Activated naive CD4-positive, alpha-beta T cell (primary cell): ENCODE measurements at places on chromosomes 5 and 9.

- no peak for DNase-seq
These were observed 37.9 kb downstream of the SLC27A6 start for GRCh38 chr5:129003232-129003631.

GRCh38 chr9:129344641-129345495 lies 166.8 kb upstream of the IER5L start:
- DNase-seq: no peak

DNA sequence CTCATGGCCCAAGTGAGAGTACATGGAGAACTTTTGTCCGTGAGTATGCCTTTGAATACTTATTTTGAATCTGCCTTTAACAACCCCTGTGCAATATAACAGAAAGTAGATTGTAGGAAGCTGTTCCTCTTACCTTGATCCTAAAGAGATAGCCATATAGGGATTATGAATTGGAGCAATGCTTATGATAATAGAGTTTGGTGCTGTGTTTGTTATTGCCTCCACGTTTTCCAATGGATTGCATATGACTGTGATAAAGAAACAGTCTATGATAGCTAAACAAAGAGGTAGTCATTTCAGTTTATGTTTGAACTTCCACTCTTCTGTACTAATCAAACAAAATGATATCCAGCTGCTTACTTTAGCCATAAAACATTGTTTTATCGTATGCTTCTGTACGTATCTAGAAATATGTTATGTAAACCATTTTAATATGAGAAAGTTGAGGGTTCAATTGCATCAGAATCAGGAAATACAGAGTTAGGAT lies 199.6 kb upstream of the RGMB start:
- DNase-seq: no peak

GRCh38 chr5:58542709-58543108 lies 40.2 kb upstream of the RAB3C start:
- no peak for DNase-seq

GRCh38 chr9:14864309-14864708 lies 45.9 kb downstream of the FREM1 start:
- DNase-seq: no peak

- no peak for DNase-seq
These were observed 81.7 kb downstream of the PDE8B start for GRCh38 chr5:77292026-77292757.

GRCh38 chr5:1074816-1075554 lies 36.9 kb downstream of the SLC12A7 start:
- no peak for DNase-seq

DNA sequence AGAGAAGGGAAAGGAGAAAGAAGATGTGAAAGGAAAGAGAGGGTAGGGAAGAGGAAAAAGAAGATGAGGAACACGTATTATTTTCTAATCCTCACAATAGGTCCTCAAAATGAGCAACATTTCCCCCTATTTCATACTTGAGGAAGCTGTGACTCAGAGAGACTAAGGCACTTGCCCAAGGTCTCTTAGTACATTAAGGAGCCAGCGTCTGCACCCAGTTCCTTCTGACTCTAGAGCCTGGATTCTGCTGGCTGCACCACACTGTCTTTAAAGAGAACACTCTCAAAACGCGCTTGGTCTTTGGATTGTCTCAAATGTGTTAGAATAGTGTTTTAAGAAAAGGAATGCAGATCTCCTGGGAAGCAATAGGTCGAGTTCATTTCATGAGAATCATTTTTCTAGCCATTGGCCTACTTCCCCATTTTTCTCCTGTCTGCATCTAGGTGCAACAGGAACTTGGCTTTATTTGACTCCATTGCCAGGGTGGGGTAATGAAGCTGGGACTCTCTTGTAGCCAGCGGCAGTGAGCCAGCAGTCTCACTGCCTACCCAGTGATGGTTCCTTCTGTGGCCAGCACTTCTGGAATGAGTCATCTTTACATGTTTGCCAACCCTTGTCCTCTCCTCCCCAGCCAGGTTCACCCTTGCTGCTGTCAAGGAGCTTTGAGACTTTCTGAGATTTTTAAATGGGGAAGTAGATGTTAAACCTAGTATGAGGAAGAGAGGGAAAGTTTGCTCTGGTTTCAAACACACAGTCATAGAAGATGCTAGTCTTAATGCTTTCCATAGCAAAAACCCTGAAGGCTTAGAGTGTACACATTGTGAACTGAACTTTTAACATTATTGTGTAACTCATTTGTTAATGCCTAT lies 82.7 kb downstream of the DOCK8 start:
- no peak for DNase-seq

- DNase-seq: no peak
These were observed 51.4 kb upstream of the NEK6 start for GRCh38 chr9:124206391-124206790.

- DNase-seq: no peak
These were observed 100.7 kb downstream of the GAS1 start for GRCh38 chr9:86846656-86847055.

DNA sequence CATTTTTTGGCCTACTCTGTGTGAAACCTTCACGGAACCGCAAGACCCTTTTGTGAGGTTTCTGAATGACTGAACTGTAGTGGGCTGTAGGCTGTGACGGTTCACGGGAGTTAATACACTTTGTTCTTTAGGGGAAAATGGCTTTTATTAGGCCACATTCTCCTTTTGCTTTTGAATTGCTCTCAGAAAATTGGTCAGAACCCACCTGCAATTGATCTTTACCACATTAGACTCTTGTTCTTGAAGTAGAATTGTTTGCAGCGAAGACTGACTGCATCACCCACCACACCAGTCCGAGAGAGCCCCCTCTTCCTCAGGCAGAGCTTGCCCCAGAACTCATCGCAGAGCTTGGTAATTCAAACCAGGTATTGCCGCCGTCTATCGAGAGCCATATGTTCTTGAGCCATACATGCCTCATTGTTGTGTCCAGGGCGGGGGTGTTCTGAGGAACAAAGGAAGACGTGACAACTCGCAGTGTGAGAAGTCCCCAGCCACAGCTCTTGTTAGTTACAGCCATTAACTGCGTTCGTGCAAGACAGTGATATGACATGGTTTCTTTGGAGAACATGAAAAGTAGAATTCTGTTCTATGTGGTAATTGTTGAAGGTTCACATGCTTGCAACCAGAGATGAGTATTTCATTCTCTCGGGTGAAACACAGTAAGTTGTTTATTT lies 166.4 kb upstream of the OTULINL start:
- no peak for DNase-seq

DNA sequence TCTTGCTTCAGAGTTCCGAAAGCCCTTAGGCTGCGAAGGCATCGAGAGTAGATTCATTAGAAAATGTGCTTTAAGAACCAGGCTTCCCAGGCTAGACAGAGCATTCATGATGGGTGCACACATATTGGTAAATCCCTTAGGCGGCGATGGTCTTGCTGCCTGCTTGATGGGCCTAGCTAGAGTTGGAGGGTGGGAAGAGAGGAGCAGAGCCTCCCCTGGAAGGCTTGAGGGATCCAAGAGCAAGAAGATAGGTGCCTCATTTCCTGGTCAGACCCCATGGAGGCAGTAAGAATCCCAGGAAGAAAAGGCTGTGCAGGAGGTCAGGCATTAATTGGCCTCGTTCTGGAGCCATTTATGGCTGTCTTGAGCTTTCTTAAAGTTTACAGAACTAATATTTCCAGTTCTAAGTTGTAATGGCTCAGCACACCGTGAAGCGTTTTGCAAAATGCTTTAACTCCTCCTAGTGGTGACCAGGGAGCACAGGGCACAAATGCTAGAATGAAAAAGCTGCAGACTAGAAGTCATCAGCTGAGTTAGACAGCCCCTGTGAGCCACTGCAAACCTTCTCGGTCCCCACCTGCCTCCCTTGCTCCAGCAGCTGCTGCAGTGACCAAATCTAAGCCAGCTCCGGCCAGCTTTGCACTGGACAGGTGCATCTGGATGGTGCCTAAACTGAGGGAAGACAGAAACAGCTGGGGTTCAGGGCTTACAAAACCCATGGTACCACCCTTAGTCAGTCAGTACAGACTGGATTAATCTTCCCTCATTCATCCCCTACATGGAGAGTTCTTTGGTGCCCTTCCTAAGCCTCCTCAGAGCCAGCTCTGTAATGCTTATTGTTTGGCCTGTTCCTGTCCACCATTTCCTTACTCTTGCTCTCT lies 14.7 kb downstream of the SLC45A2 start:
- no peak for DNase-seq

DNA sequence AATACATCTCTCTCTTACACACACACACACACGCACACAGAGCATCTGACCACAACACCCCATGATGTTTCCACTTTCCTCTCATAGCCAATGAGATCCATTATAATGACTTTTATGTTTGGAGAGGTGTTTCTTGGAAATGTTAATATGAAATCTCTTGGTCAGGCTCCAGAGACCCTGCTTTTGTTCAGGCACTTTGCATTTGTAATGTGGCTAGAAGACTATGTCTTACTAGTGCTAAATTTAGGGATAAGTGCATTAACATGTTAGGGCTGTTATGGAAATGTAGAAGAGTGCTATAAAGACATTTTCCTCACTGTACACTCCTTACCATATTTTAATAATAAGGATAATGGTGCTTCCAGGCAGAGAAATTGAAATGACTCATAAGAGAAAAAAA lies 3.8 kb downstream of the CDH9 start:
- DNase-seq: no peak

DNA sequence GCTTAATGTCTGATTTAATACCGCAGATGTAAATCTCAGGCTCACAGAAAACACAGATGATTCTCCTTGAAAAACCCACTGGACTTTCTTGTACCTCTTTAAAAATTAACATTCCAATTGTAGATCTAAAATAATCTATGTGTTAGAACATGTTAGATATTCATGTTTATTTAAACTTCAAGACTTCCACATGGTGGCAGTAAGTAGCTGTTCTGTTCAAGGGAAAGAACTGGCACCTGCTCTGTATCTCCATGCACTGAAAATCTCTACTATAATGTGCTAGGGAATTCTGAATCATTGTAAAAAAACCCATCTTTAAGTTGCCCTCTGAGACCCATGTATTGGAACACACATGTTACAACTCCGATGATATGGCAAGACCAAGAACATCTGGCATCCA lies 366.9 kb downstream of the DMRTA1 start:
- no peak for DNase-seq

- no peak for DNase-seq
These were observed 635.8 kb downstream of the PDE4D start for GRCh38 chr5:59257488-59258400.

DNA sequence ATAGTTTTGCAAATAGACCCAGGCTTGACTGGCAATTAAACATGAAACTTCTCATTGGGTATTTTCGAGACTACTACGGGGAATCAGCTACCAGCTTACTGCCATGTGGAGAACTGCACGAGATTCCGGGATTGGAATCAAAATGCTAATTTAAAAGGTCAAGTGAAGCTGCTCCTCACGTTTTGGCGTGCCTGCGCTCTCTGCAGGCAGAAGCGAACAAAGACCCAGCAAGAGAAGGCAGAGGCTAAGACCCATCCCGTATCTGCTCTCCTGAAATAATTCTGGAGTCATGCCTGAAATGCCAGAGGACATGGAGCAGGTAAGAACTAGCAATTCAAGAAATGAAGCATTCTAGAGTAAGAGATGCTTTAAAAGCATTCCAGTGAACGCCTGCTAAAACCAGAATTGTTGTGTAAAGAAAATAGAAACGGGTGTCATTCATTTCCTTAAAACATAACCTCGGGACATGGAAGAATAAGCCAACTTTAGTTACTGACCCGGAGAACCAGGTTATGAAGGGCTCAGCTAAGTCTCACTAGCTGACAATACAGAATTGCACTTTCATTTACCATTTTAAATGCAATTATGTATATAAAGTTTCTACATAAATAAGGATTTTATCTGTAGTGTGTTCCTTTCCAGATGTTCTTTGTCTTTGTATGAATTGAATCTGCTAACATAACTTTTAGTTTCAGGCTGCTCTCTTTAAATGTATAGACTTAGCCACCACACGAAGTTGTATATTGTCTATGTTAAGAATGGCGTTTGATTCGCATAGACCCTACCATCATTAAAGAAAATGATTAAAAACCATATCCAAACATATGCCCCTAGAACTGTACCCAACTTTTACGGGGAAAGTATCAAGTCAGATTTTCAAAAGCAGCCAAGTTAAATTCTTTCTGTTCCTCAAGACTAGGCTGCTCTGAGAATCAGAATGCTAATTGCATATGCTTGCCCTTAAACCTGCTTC lies 2.0 kb upstream of the MAT2B start:
- DNase-seq: no peak

GRCh38 chr9:83410701-83411100 lies 127.5 kb downstream of the FRMD3 start:
- no peak for DNase-seq

DNA sequence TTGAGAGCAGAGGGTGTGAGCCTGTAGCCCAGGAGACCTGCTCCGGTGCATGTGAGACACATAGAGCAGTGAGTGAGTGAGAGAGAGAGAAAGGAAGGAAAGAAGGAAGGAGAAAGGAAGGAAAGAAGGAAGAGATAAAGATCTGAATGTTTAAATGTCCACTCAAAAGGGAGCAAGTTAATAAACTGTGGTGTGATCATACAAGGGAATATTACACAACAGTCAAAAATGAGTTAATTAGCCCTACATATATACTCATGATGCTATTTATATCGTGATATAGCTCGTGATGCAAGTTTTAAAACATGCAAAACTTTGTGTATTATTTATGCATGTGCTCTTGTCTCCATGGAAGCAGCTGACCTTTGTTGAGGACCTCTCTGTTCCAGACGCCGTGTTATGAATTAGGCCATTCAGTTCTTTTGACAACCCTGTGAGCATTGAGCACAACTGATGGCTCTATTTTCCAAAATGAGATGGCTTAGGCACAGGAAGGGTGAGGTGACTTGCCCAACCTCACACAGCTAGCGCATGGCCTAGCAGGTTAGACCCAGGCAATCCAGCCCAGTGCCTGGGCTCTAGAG lies 70.6 kb downstream of the HMCN2 start:
- DNase-seq: no peak

GRCh38 chr9:86974421-86974820 lies 27.1 kb upstream of the GAS1 start:
- no peak for DNase-seq

DNA sequence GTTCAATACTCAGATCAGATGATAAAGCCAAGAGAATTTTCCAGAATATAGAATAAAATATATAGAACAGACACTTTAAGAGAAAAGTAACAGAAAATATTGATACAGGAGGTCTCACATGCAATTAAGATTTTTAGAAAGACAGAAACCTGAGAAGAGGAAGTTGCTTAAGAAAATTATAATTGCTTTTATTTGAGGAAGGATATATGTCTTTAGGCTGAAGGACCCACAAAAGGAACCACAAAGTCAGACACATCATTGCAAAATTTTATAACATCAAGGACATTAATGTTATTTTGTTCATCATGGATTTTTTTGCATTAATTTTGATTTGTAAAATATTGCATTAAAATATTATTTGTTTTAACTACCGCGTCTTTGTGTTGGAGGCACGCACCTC lies 141.5 kb downstream of the FSTL4 start:
- DNase-seq: no peak

GRCh38 chr5:122789461-122790171 lies 14.7 kb downstream of the SNX2 start:
- no peak for DNase-seq

DNA sequence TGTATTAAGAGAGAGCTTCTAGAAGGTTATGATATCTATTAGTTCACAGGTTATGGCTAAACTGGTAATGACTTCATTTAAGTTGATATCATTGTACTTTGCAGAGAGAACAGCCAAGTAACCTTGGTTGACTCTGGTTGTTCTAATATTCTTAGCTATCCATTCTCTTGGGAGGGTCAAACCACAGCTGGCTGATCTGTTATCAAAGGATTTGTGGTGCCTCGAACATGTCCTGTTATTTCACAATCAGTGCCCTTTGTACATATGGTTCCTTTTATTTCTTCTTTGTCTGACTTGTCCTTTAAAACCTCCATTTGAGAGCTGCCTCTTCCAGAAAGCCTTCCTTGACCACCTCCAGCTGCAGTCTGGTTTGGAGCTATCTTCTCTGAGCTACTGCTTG lies 61.7 kb downstream of the PDE8B start:
- no peak for DNase-seq
